Stimulated activated CD4-positive, alpha-beta T cell treated with anti-CD3 and anti-CD28 coated beads, TNF-alpha, amount 100 ng/mL, for 24 hours (primary cell): ENCODE measurements at places on chromosomes 16 and 17.

- no peak for DNase-seq
Measured at GRCh38 chr17:21330436-21331160, 45.6 kb upstream of the KCNJ12 start.

- DNase-seq, result no peak
Measured at GRCh38 chr16:29842732-29843346, 20.2 kb downstream of the CDIPT start.

GRCh38 chr17:30576326-30576861 is 99.2 kb downstream of the GOSR1 start:
- no peak for DNase-seq

DNA sequence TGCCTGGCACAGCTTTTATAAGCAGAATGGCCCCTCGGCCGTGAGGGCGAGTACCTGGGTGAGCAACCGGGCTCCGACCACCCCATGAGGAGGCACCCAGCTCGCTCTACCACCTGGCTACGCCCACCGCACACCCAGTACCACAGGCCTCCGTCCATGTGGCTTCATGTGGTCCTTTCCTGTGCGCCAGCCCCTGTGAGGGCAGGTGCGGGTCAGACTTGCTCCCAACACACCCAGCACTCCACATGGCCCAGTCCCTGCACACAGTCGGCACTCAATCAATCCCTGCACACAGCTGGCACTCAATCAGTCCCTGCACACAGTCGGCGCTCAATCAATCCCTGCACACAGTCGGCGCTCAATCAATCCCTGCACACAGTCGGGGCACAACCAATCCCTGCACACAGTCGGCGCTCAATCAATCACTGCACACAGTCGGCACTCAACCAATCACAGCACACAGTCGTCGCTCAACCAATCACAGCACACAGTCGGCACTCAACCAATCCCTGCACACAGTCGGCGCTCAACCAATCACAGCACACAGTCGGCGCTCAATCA is 4.0 kb downstream of the C1QTNF8 start:
- no peak for DNase-seq

DNA sequence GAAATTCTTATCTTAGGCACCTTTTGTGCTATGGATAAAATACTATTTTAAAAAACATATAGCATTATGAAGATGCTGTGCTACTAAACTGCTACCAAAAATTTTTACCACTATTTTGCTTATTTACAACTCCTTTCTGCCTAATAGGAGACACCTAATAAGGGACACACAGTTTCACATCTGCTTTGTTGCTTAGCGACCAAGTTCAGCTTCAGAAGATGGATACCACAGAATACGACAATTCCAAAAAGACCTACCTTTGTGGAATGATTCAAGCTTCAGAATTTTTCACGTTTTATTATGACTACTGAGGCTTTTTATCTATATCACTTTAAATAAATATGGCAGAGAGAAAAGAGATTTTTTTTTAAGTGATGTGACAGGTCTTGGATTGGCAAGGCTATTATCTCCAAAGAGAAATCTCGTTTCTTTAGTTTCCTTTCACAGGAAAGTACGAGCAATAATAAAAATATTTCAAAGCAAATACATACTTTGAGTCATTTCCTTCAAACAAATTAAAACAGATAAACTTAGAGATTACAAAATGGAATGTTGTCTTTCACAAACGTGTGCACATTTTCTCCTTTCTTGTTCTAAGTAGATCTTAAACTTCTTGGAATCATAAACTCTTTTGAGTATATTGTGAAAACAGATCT is 35.4 kb downstream of the SPAG9 start:
- no peak for DNase-seq

- no peak for DNase-seq
Measured at GRCh38 chr16:86212706-86213436, 297.5 kb upstream of the FOXF1 start.

DNA sequence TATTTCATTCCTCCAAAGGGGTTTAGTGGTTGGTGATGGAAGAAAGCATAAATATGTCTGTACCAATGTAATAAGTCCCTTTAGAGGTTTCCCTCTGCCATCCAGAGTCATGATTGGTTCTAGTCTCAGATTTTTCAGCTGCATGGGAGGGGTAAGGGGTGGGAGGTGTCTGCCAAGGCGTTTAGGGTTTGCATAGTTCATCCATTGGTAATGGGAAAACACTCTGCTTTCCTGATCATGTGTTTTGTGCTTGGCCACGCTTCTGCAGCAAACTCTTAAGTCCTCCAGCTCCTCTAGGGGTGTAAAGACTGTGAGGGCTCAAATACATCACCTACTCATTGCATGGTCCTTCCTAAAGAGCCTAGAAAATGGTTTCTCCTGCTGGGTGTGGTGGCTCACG is 29.8 kb downstream of the LIG3 start:
- DNase-seq, result no peak

DNA sequence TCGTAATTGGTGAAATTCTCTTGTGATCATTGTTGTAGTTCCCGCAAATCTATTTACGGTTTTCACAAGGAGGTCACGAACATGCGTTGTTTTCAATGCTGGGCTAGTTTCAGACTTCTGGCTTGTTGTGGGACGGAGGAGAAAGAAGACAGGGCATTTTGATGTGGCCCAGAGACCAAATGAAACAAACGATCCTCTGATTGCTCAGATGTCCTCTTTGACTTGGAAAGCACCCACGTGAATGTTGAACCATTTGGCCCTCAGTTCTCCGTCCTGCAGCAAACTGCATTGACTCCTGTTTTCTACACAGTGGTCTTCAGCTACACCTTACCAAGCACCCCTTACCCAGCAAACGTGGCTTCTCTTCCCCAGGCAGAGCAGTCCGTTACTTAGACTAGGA is 391.0 kb downstream of the WWOX start:
- no peak for DNase-seq

- no peak for DNase-seq
Measured at GRCh38 chr16:74083541-74083940, 213.1 kb upstream of the PSMD7 start.

DNA sequence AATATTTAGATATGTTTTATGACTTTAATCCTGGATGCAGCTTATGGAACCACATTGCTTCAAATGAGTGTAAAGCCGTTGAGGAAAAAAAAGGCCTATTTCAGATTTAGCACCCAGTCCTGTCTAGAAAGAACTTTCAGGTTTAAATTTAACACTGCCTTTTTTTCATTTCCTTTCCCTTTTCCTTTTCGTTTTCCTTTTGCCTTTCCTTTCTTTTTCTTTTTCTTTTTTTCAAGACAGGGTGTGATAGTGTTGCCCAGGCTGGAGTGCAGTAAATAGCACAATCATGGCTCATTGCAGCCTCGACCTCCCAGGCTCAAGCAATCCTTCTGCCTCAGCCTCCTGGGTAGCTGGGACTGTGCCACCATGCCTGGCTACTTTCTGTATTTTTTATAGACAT is 15.9 kb downstream of the LUC7L3 start:
- DNase-seq, result no peak

GRCh38 chr16:1492923-1493745 is at the start of gene TELO2:
TSS of gene TELO2 (plus strand) at chr16:1493360. CDS start at chr16:1494282, 922 bp downstream.
- DNase-seq, result peak; percentile 81

GRCh38 chr17:1878419-1879121 is 48.8 kb downstream of the RPA1 start:
- DNase-seq, result no peak

- no peak for DNase-seq
Measured at GRCh38 chr17:57412520-57413096, 156.3 kb downstream of the MSI2 start.

DNA sequence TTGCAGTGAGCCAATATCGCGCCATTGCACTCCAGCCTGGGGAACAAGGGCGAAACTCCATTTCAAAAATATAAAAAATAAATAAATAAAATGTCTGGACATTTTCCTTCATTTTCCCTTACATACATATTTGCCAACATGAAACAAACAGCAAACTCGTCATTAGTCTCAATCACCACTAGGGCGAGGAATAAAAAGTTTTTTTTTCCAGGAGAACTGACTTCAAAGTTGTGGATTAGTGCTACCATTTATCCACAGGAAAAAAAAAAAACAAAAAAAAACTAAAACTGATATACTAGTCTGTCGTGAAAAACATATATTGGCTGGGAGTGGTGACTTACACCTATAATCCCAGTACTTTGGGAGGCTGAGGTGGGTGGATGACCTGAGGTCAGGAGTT is 77.0 kb upstream of the MTMR4 start:
- no peak for DNase-seq
